ENCODE measurements at places on chromosomes 16 and 17.

DNA sequence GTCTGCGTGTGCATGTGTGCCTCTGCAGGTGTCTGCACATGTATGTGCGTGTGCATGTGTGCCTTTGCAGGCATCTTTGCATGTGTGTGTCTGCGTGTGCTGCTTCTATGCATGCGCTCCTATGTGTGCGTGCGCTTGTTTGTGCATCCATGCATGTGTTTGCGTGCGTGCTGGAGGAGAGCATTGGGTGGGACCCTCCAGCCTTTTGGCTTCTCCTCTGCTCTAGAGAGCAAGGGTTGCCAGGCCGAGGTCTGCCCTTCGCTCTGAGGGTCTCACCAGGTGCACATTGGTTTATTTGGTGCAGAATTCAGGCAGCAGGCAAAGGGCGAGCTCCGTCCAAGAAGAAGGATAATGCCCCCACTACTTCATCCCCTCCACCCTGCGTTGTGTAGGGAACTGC is 1.1 kb upstream of the RAB40B start:
- DNase-seq = no peak

DNA sequence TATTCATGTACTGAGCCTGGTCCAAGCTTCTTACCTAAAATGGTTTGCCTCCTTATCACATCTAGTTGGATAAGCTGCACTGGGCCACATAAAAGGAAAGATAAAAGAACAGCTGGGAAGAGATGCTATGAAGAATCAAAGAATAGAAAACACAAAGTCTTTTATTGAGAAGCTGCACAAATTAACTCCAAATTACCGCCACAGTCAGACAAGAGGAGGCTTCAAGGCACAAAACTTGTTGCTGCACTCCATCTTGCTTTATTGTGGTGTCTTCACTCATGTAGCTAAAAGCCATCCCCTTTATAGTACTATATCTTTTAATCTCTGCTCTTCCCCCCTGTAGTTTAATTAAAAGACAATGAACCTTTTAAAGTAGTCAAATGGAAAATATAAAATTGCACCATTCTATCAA is 330.6 kb upstream of the PMFBP1 start:
- DNase-seq = no peak

GRCh38 chr16:84234321-84235241 is 5.2 kb downstream of the KCNG4 start:
- no peak for DNase-seq

GRCh38 chr17:59519132-59519531 is 46.3 kb upstream of the DHX40 start:
- no peak for DNase-seq

DNA sequence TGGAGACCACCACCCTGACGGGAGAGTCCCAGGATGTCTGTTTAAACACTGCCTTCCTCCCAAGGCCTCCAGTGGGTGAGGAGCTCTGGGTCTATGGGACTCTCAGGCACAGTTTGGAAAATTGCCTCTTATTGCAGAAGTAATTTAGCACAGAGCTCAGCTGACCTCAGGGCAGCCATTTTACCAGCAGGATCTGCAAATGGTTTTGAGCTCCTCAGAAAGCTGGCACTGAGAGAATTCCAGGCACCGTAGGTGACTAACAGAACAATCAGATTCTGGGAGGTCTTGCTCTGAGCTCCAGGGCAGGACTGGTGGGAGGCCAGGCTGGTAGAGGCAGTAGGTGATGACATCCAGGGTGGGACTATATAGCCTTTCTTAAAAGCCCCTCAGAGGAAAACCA is 17.3 kb upstream of the C16orf74 start:
- no peak for DNase-seq

- no peak for DNase-seq
Observed at GRCh38 chr17:47878203-47879027, 17.6 kb upstream of the SP2 start.

- DNase-seq = no peak
Observed at GRCh38 chr16:89261691-89262563, 44.4 kb downstream of the ZNF778 start.

GRCh38 chr17:14429084-14429483 is 128.2 kb downstream of the HS3ST3B1 start:
- DNase-seq = no peak

DNA sequence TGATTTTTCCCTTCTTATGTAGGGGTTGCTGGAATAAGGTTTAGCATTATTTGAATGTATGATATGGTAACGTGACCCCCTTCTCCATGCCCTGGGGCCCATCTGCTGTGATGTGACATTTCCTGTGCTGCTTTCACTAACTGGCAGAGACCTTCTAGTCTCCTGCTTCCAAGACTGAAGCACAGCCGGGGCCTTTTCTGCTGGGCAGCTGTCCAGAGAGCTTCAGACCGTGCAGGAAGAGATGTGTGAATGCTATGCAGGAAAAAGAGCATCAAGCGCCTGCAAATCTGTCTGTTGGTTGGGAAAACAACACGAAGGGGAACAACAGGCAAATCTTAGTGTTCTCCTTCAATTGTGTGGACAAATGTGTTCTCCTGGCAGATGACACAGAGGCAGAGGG is 128.5 kb downstream of the SPACA3 start:
- no peak for DNase-seq
